Motor neuron (in vitro differentiated cells): ENCODE measurements at places on chromosomes 7 and 10.

DNA sequence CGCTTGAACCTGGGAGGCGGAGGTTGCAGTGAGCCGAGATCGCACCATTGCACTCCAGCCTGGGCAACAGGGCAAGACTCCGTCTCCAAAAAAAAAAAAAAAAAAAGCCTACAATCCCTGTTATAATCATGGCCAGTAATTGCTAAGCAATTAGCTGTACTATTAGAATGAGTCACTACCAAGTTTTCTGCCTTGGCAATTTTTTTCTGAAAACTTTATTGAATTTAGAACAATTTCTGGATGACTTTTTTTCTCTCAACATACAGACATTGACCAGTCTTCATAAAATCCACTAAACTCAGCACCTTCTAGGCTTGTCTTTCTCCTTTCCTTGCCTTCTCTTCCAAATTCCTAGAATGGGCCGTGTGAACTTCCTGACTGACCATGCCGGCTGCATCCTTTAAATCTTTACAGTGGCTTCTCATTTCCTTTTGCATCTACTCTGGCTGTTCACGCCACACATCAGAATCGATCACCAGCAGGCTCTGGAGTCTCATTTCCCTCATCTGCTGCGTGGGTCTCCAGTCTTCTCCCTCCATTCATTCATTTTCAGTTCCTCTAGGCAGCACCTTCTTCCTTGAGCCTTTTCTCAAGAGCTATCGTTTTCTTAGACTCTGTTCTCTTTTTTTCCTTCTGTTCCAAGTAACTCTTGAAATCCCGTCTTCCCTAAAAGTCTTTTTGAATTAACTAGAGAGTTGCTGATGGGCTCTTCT is 107.9 kb downstream of the KAT6B start:
- ATAC-seq, result no peak

GRCh38 chr7:27193335-27194001 is 6.4 kb downstream of the HOXA13 start:
- ATAC-seq, result no peak

GRCh38 chr10:71084818-71085126 is 127.6 kb upstream of the UNC5B start:
- ATAC-seq, result no peak

- ATAC-seq, result no peak
Observed at GRCh38 chr7:144584726-144585125, 181.2 kb upstream of the NOBOX start.

DNA sequence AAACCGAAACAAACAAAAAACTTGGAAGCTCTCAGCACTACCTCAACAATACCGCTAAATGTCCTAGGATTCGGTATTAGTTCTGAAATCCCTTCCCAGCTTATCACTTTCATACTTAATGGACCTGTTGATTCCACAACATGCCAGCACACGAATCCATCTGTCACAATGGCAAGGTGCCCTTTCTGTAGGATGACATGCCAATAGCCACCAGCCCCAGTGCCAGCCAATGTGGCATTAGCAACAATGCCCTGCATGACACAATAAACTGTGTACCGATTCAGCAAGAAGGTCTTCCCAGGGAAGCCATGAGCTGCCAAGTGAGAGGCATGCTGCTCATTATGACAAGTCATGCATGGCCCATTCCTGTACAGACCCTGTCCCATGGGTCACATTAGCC is 35.6 kb upstream of the CHCHD3 start:
- ATAC-seq, result no peak

- peak; percentile 54 for ATAC-seq
Observed at GRCh38 chr7:15783987-15784693, 97.7 kb upstream of the MEOX2 start.

- ATAC-seq, result peak; percentile 86
Observed at GRCh38 chr10:71547876-71548846, 151.4 kb downstream of the CDH23 start.

- no peak for ATAC-seq
Observed at GRCh38 chr10:132878091-132878729, 64.2 kb downstream of the CFAP46 start.

DNA sequence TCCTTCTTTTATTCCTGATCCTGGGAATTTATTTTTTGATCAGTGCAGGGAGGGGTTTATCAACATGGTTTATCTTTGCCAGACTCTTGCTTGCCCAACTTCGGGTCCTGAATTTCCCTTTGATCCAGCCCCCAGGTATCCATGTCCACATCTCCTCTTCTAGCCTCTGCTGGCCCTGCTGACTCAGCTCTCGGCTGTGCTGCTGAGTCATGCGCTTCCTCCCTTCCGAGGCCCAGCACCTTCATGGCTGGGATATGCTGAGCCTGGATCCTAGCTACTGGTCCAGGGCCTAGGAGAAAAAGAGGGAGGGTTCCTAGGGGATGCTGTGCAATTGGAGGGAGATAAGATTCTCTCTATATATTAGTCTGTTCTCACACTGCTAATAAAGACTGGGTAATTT is 380.7 kb upstream of the SHH start:
- no peak for ATAC-seq

GRCh38 chr7:156177422-156178055 is 365.3 kb upstream of the SHH start:
- ATAC-seq, result peak; percentile 53

DNA sequence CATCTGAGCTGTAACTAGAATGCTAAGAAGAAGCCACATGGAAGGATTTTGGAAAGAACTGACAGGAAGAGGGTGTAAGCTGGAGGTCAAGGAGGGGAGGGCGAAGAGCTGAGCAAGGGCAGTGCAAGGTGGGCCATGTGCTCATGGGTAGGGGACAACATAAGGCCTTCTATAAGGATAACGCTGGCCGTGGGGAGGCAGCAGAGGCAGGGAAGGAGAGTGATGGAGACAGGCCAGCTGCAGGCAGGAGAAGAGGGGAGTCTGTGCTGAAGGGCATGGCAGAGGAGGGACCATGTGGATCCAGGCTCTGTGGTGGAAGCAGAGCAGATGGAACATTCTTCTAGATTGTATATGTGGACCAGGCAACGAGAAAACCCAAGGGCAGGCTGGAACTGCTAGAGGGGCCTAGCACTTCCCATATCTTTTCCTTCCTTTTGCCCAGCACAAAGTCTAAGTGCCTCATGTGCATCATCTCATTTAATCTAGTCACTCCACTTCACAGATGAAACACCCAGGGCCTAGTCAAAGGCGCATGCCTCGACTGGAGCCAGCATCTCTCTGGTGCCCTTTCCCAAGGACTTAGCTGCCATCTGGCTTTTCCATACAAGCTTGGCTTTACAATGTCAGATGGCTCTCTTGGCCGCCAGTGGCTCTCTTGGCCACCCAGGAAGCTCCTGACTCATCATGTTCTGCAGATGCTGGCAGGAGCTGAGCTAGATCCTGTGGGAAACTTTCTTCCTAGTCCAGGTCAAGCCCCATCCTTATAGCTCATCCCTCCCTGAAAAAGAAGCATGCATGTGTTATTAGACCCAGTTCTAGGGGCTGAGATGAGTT is 6.6 kb downstream of the LRRC18 start:
- ATAC-seq, result no peak

GRCh38 chr10:69578508-69578991 is 5.3 kb upstream of the NEUROG3 start:
- ATAC-seq, result no peak

DNA sequence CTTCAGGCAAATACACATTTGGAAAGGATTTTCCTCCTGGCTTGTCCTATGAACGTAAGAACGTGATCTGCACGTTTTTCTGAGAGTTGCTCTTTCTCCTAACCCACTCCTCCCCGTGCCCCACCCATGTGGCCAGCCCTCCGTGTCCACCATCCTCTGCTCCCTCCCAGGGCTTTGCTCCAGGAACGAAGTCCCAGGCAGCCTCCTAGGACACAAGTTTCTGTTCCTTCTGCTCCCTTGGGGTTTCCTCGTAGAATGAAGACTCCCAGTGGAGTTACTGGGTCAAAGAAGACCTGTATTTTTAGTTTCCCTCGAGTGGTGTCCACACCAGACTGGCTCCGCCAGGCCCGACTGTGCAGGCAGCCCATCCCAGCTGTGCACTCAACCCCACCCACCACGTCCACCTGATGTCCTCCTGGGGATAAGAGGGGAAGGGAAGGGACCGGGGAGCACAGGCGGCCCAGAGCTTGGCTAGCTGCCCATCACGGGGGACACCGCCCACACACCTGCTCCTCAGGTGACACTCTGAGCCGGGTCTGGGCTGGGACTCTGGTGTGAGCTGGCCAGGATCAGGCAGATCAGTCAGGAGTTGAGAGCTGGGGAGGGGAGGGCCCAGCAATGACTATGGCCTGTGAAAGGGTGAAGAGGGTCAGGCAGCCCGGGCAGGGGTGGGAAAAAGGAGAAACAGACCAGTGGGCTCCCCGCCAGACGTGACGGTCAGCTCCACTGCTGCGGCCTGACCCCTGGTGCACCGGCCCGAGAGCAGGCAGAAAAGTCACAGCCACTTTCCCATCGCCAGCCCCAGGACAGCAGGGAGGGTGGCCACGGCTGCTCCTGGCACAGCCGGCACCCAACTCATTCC is 54.3 kb upstream of the PPP2R2D start:
- peak; percentile 12 for ATAC-seq

DNA sequence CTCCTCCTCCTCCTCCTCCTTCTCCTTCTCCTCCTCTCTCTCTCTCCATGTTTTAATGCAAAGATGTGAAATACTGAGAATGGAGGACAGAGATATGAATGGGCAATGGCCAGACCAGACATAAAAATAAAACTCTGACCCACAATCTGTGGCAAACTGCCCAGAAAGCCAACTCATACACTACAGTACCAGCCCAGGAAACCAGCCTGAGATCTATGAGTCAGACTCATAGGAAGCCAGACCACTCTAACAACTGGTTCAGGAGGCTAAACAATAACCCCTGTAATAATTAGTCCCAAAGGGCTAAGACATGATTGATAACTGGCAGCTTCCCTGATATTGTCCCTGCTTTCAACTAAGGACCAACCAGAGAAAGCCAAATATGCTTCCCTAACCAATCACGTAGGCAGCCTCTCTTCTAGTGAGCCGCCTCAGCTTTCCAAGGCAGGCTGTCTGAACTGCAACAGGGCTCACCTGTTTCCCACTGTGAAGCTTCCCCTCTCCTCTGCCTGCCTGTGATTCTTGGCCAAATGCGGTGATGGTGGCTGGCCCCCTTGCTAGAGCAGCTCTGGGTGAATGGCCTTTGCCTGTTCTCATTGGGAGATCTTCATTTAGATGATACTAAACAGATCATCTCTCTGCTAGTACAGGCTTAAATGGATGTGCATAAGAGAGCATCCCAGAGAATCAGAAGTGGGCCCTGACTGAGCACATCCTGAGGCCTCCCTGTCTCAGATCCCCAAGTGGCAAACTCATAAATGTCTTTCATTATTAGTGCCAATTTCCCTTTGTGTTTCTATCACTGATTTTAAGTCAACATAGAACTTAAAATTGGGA is 817.6 kb downstream of the TNS3 start:
- ATAC-seq, result peak; percentile 93

DNA sequence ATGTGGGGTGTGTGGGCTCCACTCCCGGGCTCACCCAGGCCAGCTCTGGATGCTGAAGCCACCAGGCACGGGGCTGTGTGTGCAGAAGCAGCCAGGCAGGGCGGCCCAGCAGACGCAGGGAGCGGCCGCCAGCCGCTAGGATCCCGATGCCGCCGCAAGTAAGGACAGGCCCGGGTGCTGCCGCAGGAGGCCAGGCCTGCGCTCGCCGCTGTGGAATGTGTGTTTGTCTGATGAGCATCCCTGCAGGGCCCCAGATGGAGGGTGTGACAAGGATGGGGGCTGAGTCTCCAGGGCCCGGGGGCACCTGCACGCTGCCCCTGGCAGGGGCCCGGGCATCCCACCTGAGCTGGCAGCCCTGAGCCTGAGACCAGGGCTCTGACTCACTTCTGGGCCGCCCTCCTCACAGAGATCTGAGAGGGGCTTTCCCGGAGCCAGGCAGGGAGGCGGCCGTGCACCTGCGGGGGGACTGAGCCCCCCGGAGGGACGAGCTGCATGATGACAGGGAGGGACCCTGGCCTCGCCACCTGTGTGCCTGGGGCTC is 101.5 kb downstream of the FOXL3 start:
- ATAC-seq, result no peak

DNA sequence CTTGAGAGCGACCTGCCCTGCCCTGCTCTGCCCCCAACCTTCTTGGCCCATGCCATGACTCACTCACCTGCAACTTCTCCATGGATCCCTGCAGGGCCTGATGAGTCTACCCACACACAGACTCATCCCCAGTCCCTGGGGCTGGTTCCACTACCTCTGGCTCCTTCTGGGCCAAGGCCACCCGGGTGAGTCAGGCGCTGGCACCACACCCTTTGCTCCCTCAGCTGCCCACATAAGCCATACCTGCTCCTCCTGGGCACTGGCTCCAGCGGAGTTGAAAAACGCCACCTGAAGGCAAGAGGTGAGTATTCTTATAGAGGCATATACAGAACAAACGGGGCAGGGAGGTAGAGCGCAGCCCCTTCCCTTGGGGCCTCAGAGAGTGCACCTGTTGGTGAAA is 16.2 kb upstream of the MTPAP start:
- ATAC-seq, result no peak

- ATAC-seq, result no peak
Observed at GRCh38 chr7:19119870-19120486, 2.5 kb upstream of the TWIST1 start.

DNA sequence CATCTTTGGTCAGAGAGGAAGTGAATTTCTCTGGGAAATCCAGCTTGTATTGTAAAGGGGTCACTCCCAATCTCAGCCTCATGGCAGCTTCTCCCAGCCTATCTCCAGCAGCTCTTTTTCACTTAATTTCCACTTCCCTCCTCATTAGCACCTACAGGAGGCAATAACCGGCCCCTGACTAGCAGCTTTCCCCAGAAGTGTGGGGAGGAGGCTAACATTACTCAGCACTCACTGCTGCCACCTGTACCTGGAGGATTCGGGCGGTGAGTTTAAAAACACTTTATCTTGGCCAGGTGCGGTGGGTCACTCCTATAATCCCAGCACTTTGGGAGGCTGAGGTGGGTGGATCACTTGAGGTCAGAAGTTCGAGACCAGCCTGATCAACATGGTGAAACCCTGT is 3.8 kb downstream of the NODAL start:
- ATAC-seq, result no peak

GRCh38 chr10:75709245-75709644 is 277.8 kb downstream of the LRMDA start:
- no peak for ATAC-seq

GRCh38 chr10:91598211-91598977 is 34.5 kb downstream of the PPP1R3C start:
- ATAC-seq, result no peak

DNA sequence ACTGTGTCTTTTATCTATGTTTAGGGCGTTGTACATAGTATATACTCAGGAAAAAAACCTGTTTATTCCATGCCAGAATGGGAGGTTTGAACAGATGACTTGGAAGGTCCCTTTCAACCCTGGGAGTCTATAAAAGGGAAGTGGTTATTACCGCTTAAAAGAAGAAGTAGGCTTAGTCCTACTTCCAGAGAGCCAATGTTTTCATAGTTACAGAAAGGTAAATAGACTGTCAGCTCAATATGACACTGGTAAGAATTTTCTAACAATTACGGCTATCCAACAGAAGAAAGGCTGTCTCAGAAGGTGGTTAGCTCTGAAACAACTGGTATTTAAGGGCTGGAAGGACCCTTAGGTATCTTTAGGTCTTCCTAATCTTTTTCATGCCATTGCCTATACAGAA is 1.1 kb upstream of the TFAM start:
- no peak for ATAC-seq

DNA sequence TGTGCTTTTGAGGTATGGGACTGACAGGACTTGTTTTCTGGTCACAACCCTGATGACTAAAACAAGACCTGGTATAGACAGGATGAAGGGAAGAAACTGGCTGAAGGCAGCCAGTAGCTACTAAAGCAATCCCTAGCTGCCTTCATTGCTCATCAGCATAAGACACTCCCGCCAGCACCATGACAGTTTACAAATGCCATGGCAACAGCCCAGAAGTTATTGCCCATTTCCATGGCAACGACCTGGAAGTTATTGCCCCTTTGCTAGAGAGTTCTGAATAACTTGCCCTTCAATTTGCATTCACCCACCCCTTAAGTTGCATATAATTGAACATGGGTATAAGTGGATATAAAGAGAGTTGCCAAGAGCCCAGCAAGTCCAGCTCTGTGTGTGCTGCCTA is 169.6 kb upstream of the FAM171A1 start:
- no peak for ATAC-seq
